ENCODE measurements at places on chromosomes 5 and 9. TPM values are rescaled to one million over a fixed set of nuclear protein-coding genes. Genes with fewer than 3 reads are reported as not detected.

DNA sequence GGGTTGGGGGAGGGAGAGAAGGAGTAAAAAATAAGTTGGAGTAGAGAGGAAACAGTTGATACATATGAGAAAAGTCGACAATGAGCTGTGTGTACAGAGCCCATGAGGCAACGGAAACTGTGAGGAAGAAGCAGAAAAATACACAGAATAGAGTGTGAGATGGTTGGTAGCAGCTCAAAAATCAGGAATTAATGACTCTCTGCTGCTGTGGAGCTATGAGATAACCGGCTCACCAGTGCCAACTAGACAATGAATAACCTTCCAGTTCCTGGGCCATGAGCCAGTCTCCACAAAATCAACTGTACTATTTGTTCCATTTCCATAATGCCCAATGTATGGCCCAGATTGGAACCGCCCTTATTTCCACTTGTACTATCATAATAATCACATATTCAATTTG lies 53.1 kb upstream of the NREP start:
- H3K27ac ChIP-seq = no peak overlapping the region
- no peak for DNase-seq
- no peaks in the 10 kb centered on the region for H3K36me3 ChIP-seq
- H3K27me3 ChIP-seq = no peaks in the 10 kb centered on the region

DNA sequence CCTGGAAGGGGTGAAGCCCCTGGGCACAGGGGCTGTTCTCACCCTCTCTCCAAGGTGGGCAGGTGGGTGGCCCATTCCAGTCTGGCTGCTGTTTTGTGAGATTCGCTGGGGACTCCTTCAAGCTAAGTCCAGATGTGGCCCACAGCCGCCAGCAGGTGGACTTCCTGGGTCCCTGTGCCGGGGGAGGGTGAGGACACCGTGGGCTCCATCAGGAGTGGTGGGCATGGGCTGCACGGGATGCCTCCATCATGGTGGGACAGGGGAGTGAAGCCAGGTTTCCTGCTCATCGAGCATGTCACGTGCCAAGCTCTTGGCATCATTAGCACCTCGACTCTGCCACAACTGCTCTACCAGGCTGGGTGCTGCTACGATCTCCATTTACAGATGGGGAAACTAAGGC lies 1.8 kb downstream of the NCS1 start:
- H3K36me3 ChIP-seq = no peaks in the 10 kb centered on the region
- H3K27me3 ChIP-seq = peaks cover 5% of the 10 kb centered on the region
- DNase-seq = no peak
- no peak overlapping the region for H3K4me3 ChIP-seq

Gene CSF1R
- 88.1 TPM for total RNA-seq

Gene LHX3
- total RNA-seq = not detected

Gene TEX53
- total RNA-seq = not detected

Gene ADAMTS12
- 4.9 TPM for total RNA-seq

Gene CATSPER3
- total RNA-seq = not detected

GRCh38 chr9:126131066-126132010 lies 195.3 kb upstream of the MVB12B start:
- no peak for DNase-seq
- no peaks in the 10 kb centered on the region for H3K36me3 ChIP-seq
- no peaks in the 10 kb centered on the region for H3K27me3 ChIP-seq

DNA sequence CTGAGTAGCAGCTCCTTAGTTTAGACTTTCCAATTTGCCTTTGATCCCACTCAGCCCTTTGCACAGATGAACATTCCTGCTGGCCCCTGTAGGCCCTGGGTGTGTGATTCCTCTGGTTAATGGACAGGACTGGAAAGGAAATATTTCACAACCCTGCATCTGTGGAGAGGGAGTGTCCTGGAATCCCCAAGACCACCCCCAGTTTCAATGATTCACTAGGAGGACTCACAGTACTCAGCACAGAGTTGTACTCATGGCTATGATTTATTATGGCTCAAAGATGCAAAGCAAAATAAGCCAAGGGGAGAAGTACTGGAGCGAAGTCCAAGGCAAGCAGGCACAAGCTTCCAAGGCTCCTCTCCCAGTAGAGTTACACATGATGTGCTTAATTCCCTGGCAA lies 42.4 kb upstream of the TJP2 start:
- no peak overlapping the region for H3K27ac ChIP-seq
- H3K4me1 ChIP-seq = peaks cover 29% of the 10 kb centered on the region
- H3K4me3 ChIP-seq = no peak overlapping the region
- DNase-seq = no peak
- H3K36me3 ChIP-seq = peaks cover 2% of the 10 kb centered on the region

DNA sequence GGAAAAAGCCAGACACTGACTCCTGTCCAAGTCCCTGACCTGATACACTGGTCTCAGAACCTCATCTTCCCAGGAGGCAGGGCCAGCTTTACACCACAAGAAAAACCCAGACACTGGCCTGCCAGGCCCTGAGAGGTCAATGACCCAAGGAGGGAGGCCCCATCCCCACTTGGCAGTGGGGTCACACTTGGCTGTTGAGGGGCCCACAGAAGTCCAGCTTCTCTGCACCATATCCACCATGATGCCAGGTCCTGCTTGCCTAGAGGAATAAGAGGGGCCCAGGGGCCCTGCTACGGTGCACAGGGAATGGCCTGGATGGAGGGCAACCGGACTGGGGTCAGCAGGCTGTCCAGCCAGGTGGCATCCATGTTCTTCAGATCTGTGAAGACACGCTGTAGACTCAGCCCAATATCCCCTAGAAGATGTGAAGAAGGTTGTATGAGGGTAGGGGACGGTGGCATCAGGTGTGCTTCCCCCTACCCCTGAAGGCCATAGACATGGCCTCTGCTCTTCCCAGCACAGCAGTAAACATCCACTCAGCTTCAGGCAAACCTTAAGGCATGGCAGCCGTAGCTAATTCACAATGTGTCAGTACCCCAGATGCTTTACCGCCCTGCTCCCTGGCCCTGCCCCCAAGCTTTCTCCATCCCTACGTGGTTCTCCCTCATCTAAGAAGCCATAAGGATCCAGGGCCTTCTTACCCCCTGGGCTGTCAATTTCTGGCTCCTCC lies 6.7 kb downstream of the IRF1 start:
- peaks cover 57% of the 10 kb centered on the region for H3K36me3 ChIP-seq
- no peak overlapping the region for H3K4me3 ChIP-seq
- no peak for DNase-seq
- no peak overlapping the region for H3K27ac ChIP-seq

DNA sequence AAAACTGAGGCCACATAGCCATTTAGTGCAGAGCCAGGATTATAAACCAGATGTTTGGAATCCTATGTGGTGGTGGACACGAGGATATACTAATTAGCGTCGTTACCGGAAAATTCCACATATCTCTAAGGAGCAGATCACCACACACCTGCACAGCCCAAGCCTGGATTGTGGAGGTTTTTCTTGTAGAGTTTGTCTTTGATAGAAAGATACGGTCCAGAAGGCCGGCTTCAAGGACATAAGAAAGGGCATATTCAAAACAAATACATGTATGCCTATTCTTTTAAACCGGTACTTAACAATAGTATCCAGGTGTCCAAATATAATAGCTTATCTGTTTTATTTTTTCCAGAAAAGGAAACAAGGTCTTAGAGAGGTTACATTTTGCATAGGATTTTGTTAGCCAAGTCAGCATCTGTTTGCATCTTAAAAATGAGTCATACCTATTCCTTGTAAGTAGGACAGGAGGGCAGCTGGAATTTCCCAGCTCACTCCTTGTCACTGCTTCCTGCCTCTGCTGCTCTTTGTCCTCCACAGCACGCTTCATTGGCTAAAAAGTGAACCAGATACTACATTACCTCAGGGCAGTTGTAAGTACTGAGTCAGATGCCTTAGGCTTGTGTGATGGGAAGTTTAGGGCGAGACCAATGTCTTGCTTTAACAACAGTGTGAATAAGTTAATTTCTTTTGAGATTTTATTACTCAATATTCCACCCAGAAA lies 3.6 kb downstream of the TMC1 start:
- H3K27me3 ChIP-seq = no peaks in the 10 kb centered on the region
- no peak overlapping the region for H3K4me3 ChIP-seq
- no peaks in the 10 kb centered on the region for H3K36me3 ChIP-seq
- DNase-seq = no peak

Gene RAD1
- 20.4 TPM for total RNA-seq

All from upper lobe of left lung (tissue), 6 donors.